ENCODE measurements at places on chromosomes 16 and 17.

- DNase-seq: no peak
Measured at GRCh38 chr16:88678224-88678979, 7.9 kb downstream of the SNAI3 start.

DNA sequence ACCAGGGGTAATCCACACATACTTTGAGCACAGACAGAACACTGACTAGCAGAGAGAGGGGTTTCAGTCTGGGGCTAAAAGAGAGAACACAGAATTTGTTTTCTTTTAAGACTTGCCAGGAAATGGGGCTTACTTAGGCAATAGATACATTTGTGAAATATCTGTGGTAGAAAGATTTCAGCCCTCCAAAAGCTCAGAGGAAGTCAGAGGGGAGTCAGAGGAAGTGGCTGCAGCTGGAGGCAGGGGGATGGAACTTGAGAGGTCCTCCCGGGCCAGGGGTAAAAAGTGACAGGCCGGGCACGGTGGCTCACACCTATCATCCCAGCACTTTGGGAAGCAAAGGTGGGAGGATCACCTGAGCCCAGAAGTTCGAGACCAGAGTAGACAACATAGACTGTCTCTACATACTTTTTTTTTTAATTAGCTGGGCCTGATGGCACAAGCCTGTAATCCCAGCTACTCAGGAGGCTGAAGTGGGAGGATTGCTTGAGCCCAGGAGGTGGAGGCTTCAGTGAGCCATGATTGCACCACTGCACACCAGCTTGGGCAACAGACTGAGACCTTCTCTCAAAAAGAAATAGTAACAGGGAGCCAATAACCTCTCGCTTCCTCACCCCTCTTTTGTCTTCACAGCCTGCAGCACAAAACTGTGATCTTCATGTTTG is 49.9 kb downstream of the NLRC5 start:
- no peak for DNase-seq

- no peak for DNase-seq
Measured at GRCh38 chr17:42129109-42129837, 6.7 kb downstream of the HSPB9 start.

GRCh38 chr16:61937646-61938045 is 98.6 kb downstream of the CDH8 start:
- no peak for DNase-seq

DNA sequence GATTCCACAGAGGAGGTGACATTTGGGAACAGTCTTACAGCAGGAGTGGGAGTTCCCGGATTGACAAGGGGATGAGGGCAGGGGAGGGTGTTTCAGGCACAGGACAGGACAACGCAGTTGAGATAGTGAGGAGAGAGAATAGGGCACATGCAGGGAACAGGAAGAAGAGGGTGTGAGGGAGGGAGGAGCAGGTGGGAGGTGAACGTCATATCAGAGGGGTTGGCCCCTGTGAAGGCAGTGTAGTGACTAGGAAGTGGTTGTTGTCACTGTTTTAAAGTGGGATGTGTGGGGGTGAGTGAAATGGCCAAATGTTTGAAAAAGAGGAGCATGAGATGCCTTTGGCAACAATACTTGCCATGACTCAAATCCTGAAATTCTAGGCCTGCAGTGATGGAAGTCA is 12.2 kb downstream of the PRKCB start:
- no peak for DNase-seq

DNA sequence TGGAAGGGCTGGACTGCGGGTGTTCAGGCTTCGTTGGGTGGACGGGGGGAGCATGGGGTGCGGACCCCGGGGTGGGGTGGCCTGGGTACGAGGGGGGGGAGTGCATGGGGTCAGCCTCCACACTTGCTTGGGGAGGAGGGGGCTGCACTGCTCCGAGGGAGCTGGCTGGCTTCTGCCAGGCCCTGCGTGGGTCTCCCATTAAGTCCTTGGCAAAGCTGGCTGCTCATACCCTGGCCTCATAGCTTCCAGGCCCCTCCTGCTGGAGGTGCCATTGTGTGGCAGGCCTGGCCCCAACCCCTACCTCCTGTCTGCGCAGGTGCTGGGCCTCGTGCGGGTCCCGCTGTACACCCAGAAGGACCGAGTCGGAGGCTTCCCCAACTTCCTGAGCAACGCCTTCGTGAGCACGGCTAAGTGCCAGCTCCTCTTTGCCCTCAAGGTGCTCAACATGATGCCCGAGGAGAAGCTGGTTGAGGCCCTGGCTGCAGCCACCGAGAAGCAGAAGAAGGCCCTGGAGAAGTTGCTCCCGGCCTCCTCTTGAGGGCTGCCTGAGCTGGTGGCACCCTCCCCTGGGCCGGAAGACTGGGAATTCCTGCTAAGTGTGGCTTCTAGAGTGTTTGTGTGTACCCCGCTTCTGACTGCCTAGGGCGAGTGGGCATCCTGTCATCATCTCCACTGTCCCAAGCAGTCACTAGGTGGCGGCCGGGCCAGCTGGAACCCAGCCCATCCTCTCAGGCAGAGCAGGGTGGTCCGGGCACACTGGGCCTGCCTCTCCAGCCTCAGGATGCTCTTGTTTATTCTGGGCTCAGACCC is 1.5 kb downstream of the NUDT16L1 start:
- DNase-seq: no peak

GRCh38 chr17:80555266-80555665 is 10.6 kb downstream of the RPTOR start:
- DNase-seq: no peak

DNA sequence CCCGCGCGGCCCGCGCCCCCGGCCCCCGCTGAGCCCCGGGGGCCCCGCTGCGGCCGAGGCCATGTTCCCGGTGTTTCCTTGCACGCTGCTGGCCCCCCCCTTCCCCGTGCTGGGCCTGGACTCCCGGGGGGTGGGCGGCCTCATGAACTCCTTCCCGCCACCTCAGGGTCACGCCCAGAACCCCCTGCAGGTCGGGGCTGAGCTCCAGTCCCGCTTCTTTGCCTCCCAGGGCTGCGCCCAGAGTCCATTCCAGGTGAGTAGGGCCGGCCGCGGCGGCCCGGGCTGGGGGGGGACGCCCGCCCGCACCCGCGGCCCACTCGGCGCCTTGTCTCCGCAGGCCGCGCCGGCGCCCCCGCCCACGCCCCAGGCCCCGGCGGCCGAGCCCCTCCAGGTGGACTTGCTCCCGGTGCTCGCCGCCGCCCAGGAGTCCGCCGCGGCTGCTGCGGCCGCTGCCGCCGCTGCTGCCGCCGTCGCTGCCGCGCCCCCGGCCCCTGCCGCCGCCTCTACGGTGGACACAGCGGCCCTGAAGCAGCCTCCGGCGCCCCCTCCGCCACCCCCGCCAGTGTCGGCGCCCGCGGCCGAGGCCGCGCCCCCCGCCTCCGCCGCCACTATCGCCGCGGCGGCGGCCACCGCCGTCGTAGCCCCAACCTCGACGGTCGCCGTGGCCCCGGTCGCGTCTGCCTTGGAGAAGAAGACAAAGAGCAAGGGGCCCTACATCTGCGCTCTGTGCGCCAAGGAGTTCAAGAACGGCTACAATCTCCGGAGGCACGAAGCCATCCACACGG is 504 bp downstream of the MAZ start:
- peak; percentile 81 for DNase-seq

DNA sequence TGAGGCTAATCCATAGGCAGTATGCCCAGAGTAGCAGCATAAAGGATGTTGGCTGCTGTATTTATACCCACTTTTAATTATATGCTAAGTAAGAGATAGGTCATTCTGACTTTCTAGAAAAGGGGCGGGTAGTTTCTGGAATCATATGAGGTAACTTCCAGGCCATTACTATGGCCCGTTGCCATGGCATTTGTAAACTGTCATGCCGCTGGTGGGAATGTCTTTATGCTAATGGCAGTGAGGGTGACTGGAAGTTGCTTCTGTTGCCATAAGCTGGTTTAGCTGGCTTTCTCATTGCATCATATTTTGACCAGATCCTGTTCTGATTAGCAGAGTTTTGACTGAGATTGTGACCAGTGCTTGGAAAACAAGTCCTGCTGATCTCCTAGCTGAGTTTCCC is 929.6 kb upstream of the CDH8 start:
- no peak for DNase-seq

- no peak for DNase-seq
Measured at GRCh38 chr16:84597528-84597896, 20.4 kb downstream of the COTL1 start.

DNA sequence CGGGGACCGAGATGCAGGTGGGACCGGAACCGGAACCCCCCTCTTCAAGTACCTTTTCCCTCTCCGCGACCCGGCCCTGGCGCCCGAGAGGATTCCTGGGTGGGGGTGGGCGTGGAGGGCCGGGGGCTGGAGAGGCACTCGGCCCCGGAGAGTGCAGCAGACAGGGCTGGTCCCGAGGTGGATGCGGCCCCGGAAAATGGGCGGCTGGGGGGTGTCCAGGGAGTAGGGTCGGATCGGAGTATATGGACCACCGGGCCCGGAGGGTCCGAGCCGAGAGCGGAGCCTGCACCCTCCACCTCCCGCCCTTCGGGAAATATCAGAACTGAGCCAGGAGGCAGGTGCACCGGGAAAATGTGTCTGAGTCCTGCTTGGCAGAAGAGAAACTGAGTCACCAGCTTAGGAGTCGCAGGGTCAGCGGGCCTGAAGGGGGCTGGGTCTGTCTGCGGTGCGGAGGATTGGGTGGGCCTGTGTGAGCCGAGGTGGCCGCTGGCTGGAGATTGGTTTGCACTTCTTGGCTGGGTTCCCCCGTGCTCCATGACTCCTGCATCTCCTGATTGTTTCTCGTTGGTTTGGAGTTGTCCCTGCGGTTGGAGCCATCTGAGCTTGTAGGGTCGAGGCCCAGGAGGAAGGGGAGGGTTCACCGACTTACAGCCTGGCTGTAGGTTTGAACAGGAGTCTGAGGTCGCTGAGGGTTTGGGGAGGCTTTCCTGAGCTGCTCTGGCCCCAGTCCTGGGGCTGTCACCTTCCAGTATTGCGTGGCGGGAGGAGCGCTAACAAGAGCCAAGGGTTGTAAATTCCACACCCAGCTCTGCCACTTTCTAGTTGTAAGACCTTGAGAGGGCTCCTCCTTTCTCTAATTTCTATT is 518 bp downstream of the SH2B1 start:
- no peak for DNase-seq

DNA sequence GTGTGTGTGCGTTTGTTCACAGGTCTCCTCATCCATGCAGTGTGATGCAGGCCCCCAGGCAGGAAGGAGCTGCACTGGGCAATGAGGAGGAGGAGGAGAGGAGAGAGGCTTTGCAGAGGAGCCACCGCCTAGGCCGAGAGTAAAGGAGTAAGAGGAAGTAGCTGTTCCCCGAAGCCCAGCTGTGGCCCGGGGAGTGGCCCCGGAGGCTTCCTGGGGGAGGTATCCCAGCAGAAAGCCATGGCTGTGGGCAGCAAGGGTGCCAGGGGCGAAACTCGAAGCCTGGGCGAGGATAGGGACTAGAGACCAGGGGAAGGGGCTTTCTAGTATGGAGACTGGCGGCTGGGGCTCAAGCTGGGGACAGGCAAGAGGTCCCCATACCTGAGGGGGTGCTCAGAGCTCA is 12.2 kb downstream of the C16orf95 start:
- no peak for DNase-seq

- DNase-seq: no peak
Measured at GRCh38 chr16:30049871-30050270, 15.7 kb upstream of the ALDOA start.

GRCh38 chr16:11727796-11728543 is 14.7 kb downstream of the TXNDC11 start:
- DNase-seq: no peak

GRCh38 chr17:1713878-1714426 is 3.8 kb upstream of the TLCD2 start:
- DNase-seq: no peak

DNA sequence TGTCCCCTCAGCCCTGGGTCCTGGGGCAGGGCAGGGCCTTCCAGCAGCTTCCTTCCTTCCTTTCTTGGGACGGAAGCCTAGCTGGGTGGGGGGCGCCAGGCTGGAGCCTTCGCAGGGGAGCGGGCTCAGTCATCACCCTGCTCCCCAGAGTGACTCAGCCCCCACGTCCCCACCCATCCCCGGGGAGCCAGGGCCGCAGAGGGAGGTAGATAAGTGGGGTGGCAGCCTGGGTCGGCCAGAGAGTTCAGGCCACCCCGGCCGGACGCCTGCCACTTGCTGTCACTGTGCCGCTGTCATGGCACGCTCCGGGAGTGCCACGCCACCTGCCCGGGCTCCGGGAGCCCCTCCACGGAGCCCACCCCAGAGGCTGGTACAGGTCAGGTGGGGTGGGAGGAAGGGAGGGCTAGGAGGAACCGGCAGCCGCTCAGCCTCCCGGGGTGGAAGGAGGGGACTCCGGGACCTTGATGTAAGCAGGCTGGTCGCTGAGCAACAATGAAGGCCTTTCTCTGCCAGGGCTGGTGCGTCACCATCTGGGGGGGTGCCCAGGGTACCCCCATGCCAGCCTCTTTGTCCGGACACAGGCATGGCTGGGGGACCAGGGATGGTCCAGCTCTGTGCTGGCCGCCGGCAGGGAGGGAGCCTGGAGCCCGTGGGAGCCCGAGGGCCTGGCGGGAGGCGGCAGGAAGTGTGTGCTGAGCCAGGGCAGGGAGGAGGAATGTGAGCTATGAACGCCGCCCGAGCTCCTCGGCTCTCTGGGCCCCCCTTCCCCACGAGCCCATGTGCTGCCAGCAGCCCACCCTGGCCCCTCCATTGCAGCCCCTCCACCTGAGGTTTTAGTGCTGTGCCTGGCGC is 6.6 kb downstream of the NHERF2 start:
- peak; percentile 86 for DNase-seq

DNA sequence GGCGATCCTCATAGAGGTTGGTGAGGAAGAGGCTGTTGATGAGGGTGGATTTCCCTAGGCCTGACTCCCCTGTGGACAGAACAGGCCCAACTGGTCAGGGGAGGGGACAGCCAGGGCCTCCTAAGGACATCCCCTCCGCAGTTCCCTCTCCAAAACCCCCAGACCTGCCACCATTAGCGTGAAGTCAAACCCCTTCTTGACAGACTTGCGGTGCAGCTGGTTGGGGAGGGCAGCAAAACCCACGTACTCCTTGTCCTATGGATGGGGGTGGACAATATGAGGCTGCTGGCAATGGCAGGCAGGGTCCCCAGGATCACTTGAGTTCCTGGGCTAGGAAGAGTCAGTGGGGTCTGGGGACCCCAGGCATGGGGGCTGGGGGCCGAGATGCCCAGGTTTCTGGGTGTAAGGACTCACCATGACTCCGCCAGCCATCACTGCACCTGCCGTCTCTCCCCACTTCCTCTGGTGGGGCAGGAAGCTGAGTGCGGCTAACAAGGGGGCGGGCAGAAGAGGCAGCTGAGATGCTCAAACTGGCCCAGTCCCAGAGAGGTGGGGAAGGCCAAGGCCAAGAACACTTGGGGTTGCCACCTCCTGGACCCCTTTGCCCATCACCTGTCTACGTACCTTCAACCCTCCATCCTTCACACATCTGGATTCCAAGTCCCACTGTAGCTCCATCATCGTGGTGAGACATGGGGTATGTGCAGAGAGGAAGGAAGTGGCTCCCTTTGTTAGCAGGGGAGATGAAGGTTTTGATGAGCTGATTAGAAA is at the start of gene SEPTIN1:
SEPTIN1 (minus strand) TSS at position 451 of the 771 bp plus-strand sequence; CDS start at position 432, 19 bp downstream.
- DNase-seq: no peak

- DNase-seq: no peak
Measured at GRCh38 chr17:57918017-57918895, 37.0 kb downstream of the CUEDC1 start.

DNA sequence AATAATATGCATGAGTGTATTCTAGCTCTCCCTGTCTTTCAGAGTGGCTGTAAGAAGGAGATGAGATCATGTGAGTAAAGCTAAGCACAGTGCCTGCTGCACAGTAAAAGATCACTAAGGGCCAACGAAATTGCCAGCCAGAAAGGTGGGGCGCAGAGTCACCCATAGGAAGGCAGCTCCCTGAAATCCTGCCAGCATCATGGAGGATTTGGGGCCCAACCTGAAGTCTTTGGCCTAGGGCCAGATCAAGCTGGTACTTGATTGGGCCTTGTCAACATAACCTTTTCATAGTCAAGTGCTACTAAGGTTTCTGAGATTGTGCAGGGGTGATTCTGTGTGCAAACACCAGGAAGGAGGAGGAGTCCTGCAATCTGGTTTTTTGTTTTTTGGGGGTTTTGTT is 16.5 kb downstream of the SCNN1B start:
- DNase-seq: no peak
